Smooth muscle cell of the brain vasculature (primary cell): ENCODE measurements at places on chromosomes 13 and 19.
A peak's percentile ranks its signal among the peaks of the same experiment; 100 is the strongest.

DNA sequence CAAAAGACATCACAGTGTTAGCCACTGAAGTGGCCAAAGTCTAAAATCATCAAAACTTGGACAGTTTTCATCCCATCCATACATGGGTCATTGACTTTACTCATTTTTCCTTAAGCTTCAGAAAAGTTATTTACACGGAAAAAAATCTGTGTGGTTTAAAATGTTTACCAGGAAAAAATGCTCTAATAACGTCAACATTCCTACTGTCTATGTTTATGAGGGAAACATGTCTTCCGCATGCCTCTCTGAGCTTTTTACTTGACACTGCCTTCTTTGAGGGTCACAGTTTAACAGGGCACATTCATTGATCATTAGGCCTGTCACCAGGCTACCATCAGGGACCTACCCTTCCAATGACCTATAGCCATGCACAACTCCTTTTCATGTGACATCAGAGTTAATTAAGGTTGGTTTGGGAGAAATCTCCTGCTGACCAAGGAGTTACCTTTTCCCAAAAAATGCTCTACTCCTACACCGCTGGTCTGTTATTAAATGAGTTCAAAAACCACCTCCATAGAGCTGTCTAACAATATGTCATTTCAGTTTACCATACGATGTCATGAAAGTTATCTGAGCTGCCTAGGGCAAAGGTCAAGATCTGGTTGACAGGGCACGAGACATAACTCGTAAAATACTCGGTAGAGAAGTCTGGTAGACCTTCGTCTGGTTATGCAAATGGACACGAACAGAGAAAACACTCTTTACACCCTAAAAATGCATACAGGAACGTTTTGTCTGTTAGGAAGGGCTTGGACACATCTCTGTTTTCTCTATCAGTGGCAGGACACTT lies 17.8 kb downstream of the FLT1 start:
- DNase-seq = no peak

- DNase-seq = no peak
Measured at GRCh38 chr19:38707512-38708114, 36.7 kb downstream of the CAPN12 start.

DNA sequence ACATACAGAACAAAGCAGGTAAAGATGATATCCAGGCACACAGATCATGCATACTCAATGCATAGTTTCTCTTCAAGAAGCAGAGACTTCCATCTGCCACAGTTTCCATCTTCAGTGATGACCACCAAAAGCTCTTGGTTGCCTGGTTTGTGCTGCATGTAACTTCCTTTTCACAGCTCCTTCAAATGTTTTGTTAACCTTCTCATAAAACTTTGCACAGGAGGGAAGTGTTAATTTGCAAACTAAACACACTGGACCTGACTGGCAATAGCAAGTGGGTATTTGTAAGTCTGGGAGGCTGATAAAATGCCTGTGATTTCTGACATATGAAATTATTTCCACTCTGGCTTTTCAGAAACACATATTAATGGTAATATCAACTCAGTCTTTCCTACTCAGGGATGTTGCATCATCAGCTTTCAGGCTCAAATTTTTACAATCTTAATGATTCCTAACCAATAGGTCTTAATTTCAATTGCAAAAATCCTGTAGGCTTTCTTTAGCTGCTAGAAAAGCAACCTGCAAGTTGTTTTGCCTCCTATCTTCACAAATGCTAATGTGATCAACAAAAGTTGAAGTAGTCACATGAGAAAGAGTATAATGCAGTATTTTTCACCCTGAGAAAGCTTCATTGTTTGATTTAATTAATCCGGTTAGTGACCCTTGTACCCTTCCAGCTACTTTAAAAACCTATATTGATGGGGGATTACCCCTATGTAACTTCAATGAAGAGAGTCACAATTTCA lies 575.6 kb downstream of the DIAPH3 start:
- no peak for DNase-seq

DNA sequence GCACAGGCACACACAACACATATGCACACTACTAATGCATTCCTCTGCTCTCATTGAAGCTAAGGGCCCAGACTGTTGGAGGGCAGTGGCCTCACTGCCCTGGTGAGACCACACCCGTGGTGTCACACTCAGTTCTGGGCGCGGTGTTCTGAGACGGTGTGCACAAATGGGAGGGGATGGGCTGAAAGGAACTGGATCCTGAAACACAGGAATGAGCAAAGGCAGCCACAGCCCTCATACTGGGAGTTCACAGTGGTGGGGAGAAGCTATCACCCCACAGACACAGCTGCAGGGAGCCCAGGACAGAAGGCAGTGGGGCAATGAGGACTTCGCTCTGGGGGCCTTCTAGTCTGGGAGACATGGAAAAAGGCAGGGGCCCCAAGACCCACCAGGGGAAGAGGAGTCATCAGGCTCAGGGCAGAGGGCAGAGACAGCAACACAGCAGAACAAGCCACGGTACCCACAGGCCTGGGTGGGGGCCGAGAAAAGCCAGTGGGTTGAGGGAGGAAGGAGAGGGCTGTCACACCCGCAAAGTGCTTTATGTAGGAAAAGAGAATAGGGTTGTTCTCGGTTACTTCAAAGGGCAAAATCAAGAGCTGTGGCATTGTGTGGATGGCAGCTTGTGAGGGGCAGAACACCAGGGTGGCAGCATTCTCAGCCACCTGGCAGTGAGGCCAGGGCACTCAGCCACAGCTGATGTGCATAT lies 75.4 kb upstream of the GPR183 start:
- no peak for DNase-seq

DNA sequence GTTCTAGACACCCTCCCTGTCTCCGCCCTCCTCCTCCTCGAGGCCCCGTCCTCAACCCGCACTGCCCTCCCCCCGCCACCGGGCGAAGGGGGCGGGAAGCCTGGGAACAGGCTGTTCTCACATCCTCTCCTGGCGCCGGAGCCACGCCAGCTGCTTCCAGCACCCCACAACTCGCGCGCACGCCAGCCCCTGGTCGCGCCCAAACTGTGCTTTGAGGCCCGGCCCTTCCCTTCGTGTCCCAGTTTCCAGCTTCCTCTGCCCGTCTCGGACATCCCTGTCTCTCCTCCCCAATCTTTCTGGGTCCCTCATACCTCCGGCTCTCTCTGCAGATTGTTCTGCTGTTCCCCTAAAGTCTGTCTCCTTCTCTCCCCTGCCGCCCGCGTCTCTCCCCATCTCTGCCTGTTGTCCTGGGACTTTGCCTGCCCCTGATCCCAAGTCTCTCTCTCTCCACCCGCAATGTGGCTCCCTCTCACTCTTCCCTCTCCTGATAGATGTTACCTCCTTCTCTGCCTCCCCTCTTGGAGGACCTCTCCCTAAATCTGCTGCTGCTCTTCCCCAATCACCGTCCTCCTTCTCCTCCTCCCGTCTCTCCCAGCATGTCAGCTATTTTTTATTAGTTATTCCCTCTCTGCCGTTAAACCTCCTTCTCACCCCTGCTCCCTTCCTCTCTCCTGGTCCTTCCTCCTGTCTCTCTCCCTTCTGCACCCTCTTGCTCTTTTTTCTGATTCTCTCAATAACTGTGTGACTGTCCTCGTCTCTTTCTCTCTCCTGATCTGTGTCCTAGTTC lies 14.2 kb downstream of the DPF1 start:
- DNase-seq = no peak

- DNase-seq = peak; percentile 83
Measured at GRCh38 chr13:107211073-107211472, 643.1 kb upstream of the ARGLU1 start.

DNA sequence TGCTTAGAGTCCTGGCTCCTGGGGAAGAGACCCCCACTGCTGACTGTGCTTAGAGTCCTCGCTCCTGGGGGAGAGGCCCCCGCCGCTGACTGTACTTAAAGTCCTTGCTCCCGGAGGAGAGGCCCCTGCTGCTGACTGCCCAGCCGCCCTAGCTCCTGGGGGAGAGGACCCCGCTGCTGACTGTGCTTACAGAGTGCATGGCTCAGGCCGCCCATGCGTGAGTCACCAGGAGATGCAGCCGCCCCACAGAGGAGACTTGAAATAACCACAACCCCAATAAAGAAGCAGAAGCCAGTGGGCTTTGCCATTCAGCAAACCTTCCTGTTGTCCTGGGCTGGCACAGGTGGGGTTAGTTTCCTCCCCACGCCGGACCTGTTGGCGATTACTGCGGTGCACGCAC lies 79.2 kb upstream of the C13orf46 start:
- DNase-seq = no peak

DNA sequence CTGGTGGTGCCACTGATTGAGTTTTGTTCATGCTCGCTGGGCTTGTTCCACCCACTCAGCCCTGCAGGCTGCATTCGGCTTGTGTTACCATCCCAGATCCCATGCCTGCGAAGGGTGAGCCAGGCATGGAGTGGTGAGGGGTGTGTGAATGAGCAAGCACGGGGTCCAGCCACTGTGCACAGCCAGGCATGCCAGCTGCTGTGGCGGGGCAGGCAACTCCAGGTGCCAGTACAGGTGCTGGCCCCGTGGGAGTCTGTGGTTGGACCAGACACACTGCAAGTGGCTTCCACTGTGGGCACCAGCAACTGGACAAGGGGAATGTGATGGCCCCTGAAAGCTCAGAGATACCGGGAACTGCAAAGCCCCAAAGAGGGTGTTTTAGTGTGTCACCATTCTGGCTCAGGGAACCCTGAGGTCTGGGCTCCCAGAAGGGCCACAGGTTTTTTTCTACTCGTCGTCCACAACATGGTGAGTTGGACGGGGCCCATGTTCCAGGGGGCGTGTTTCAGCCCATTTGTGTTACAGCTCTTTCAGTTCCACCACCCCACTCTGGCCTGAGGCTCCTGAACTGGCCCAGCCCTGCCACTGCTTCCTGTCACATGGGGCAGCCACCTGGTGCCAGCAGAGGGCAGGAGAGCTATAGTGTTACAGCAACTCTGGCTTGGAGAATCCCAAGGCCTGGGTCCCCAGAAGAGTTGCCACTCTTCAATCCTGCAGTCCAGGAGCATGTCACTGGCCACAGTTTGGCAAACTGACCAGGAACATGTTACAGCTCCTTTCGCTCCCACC lies 217.0 kb upstream of the OBI1 start:
- no peak for DNase-seq

DNA sequence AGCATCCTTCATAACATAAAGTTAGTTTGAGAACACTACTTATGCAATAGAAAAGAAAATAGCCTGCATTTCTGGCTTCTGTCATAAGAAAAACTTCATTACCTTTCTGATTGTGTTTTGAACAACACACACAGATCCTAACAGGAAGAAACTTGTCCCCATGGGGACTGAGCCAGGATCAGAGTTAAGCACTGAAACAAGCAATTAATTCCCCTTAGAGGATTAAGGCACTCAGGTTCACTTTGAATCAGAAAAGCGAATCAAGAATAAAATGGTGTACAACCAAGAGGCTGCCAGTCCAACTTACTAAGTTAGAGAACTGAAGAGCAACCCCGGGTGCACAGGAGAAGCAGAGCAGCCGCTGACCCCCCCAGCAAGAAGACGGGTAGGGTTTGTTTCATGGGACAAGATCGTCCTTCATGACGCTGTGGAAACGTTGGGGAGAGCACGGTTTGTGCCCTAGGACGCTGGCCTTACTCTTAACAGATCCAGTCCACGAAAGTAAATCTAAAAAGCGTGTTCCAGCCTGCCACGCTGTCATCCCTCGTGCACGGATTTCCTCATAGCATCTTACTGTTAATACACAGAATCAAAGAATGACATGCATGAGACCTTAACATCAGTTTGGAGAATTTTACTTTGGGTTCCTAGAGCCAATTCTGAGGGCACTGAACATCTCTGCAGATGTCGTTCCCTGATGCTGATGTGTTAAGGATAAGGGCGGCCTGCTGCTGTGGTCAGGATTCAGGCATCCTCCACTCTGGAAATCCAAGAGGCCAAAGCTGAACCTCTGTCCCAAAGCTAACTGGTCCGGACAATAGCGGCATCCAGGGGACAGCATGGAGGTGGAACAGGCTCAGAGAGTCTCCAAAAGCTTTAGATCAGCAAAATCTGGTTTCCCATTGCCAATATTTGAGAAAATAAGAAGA lies 46.4 kb downstream of the GGACT start:
- no peak for DNase-seq

- DNase-seq = no peak
Measured at GRCh38 chr19:28509079-28509895, 703.7 kb downstream of the UQCRFS1 start.

DNA sequence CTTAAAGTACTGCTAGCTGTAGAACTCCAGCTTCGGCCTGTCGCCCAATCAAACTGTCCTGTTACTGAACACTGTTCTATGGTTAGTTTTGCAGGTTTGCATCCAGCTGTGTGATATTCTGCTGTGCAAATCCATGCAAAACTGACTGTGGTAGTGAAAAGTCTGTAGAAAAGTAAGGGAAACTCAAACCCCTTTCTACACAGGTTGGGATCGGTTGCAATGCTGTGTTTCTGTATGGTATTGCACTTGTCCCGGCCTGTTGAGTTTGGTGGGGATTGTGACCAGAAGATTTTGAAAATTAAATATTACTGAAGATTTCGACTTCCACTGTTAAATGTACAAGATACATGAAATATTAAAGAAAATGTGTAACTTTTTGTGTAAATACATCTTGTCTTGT lies 3.6 kb downstream of the MIR17HG start:
- DNase-seq = no peak

DNA sequence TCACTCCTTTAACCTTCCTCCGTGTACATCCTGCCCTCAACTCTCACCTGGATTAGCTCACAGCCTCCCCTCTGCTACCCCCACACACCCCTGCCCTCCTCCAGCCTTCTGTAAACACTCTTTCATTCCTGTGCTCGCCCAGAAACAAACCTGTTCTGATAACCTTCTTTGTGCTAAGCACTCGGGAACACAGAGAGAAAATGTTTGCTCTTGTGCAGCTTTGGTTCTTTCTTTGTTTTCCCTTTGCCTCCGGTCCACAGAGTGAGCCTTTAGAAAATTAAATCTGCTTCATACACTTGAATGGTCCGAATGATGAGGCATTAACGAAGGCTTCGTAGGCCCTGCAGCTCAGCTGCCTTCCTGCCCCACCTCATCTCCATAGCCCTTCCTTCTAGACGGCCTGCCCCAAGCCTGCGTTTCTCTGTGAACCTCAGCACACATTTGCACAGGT lies 6.6 kb upstream of the ZDHHC20 start:
- DNase-seq = no peak

DNA sequence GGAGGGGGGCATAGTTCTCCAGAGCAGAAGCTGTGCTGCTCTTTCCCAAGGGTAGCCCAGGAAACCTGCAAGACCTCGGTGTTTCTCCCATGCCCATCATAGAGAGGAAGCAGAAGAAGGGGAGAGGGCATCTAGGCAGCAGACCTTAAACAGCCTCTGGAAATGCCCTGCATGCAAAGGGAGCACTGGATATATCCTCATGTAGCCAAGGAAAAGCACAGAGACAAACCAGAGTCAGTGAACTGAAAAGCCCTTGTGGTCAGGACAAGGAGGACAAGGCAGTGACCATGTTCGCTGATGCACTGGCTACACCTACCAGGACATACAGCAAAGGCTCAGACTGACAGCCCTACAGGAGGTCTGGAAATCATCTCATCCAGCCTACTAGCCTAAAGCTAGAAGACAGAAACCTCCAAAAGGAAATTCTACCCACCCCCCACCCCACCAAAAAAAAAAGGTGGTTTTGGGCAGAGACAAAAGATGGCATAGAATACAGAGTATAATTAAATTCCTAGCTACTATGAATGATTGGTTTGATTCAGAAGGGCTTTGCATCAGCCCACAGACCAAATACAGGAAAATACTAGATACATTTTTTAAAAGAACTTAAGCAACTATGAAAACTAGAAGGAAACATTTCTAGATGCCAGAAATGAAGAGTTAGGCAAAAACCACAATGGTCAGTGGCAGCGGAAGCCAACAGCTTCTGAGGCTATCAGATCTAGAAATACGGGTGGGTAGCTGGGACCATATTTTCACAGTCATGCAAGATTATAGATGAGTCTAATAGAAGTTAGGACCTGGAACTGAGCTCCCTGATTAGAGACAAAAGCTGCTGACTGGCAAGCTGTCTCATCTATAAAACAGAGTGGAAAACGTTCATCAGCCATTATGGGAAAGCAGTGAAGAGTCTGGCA lies 4.4 kb upstream of the TBC1D4 start:
- no peak for DNase-seq
